Left ventricle myocardium inferior (tissue), 1 donor: ENCODE measurements at places on chromosomes 12 and 14. TPM values are rescaled to one million over a fixed set of nuclear protein-coding genes. Genes with fewer than 3 reads are reported as not detected.

- no peak for DNase-seq
Measured at GRCh38 chr12:59386236-59386635, 209.6 kb upstream of the SLC16A7 start.

- DNase-seq = no peak
Measured at GRCh38 chr14:92448786-92449185, 64.8 kb upstream of the RIN3 start.

DNA sequence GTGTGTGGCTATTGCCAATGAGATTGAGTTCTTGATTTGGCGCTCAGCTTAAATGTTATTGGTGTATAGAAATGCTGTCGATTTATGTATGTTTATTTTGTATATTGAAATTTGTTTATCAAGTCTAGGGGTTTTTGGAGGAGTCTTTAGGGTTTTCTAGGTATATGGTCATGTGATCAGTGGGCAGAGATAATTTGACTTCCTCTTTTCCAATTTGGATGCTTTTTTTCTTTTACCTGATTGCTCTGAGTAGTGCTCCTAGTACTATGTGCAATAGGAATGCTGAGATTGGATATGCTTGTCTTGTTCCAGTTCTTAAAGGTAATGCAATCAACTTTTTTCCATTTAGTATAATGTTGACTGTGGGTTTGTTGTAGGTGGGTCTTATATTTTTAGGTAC, 99.8 kb upstream of the PMCH start:
- no peak for DNase-seq

GRCh38 chr12:118292836-118293235, 79.9 kb downstream of the TAOK3 start:
- DNase-seq = no peak

GRCh38 chr12:129185855-129186254, 332.6 kb downstream of the GLT1D1 start:
- no peak for DNase-seq

DNA sequence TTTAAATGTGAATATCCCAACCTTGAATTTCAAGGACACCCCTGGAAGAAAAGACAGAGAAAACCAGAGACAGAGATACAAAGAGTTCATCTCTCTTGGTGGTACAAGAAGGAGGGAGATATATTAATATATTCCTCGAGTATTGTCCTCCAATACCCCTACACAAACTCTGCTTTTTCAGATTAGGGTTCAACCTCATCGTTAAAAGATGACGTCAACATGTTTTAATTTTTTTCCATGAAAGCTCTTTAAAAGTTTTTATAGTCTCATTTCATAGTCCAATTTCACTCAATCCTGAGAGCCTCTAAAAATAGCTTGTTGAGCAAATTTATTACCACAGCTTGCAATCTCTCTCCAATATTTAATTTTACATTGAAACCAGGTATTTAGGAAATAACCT, 19.4 kb downstream of the RHOJ start:
- DNase-seq = no peak

DNA sequence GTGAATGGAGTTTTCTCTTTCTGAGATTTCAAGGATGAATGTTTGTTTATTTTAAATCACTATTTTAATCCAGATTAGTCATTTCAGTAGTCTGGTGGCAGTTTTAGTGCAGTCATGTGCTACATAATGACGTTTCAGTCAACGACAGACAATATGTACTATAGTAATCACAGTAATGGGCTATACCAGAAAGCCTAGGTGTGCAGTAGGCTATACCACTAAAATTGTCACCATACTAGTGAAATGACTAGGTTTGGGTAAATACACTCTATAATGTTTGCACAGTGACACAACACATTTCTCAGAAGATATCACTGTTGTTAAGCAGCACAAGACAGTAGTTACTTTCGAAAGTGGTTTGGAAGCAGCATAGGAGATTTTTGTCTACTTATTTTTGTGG, 203.1 kb downstream of the ETNK1 start:
- DNase-seq = no peak

DNA sequence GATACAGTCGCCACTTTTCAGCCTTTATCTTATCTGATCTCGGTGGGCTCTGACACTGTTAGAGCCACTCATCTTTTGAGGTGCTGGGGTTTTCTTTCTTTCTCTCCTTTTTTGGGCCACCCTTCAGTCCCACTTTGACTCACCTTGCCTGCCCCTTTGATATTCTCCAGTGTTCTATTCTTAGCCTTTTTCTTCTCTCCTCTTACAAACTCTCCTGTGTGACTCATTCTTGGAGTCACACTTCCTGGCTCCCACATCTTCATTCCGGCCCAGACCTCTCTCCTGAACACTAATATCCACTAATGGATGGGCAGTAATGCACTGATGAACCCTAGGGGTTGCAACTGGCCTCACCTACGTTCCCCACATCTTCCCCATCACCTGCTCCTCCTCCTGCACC, 2.2 kb upstream of the DCD start:
- no peak for DNase-seq

- no peak for DNase-seq
Measured at GRCh38 chr12:104610513-104611235, 153.9 kb downstream of the CHST11 start.

DNA sequence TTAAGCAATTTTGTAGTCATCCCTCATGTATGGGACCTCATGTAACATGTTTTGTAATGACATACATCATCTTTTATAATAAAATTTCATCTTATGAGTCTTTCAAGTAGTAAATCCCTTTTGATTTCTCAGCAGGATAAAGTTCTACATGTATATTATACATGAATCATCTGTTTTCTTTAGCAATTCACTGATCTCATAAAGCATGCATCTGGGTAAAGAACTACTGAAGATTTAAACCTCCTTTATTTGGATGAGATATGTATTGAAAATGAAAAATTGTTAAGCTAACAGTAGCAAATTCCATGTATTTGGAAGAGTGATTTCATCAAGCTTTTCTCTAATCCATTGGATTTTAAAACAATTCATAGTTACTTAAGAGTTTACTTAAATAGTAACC, 126.9 kb downstream of the KITLG start:
- DNase-seq = no peak

DNA sequence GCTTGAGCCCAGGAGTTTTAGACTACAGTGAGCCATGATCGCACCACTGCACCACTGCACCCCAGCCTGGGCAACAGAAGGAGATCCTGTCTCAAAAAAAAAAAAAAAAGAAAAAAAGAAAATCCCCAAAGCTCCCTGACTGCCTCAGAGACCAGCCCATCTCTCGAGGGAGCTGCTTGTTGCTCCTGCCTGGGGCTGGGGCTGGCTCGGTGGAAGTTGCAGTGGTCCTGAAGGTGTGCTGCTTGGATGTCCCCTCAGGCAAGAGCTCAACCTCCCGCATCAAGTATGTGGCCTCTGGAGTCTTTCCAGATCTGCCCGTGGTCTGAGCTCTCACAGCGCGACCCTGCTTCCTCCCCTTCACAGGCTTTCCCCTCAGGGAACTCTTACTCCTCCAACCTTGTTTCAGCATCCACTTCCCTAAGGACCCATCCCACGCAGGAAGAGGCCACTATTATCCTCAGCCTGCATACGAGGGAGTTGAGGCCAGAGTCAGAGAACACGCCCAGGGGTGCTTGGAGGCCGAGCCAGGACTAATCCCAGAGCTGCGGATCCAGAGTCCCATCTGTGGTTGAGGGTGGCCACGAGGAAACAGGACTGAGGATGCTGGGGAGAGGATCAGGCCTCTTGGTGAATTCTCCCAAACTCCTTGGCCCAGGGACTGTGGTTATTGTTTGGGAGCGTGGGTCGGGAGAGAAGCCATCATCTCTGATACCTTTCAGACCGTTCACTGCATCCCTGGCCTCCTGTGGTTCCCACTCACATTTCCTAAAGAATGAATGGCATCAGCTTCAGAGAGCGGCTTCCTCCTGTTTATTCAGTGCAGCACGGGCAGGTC, 624.6 kb downstream of the AACS start:
- DNase-seq = no peak

Gene GARIN6
- total RNA-seq = not detected
